ENCODE measurements at places on chromosomes 2 and 18.

DNA sequence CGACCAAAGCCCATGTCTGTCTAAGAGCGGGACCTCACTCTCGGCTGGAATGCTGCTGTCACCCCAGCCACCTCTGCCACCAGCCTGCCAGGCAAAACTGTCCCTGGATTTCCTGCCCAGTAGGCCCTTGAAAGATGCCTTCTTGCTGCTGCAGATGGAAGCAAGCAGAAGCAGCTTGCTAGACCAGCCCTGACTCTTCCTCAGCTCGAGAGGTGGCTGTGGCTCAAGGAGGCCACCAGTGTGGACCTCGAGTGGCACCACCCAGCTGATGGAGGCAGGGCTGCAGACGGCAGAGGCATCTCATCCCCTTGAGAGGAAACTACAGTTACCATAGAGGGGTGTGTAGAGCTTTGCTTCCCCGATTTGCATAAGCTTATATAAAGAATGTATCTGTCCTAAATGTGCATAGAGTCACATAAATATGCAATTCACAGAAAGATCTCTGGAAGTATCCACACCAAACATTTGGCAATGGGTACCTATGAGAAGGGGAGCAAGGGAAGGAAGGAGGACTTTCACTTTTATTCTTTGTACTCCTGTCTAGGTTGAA, 20.6 kb downstream of the ADCY3 start:
- no peak for DNase-seq

DNA sequence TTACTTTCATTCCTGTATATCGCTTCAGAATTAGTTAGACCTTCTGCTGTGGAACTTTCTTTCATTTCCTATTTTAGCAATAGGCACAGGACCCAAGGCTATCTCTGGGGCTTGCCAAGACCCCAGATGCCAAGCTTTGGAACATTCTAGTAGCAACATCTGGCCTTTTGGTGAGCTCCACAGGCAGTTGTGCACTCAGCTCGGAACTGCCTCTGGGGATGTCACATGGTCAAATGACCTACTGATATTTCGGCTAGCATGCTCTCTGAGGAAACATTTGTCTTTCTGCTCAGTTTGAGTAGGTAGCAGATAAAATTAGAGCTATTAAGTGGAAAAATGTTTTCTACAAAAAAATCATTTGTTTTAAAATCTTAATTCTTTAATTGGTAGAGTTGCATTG, 76.6 kb upstream of the ITGA4 start:
- DNase-seq, result no peak

DNA sequence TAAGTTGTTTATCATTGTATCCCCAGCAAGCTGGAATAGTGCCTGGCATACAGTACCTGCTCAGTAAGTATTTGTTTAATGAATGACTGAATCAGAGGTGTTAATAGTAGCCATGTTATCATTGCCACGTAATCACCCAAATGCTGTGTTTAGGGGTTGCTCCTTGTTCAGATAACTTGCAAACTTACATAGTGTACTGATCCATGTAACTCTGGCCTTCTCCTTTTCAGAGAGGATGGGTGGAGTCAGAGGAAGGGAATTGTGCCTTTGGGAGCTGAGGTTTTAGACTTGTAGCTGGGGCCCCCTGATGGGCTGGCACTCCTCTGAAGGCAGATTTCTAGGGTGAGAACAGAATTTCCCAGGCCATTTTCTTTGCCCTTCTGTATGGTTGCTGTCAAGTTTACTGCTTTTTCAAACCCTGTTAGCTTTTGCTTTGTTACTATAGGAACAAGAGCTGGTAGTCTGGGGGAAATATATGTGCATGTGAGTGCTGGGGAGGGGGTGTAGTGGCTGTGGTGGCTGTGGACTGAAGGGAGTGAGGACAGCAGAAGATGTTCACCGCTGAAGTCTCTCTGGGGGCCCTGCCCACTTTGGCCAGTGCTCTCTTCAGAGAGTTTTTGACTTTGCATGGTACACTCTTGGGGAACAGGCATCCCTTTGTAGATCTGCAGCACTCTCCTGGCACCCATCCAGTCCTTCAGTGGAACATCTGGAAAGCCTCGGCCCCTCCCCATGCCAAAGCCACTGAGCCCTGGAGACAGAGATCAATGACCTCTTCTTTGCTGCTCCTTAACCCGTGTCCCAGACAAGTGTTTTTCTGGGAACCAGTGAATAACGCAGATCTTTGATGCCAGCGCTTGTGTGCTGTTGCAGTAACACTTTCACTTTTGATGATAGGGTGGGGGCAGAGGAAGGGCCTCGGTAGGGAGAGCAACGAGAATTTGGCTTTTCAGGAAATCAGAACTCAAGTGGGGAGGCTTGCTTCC, 209.0 kb downstream of the PRKCE start:
- DNase-seq, result peak; percentile 82

DNA sequence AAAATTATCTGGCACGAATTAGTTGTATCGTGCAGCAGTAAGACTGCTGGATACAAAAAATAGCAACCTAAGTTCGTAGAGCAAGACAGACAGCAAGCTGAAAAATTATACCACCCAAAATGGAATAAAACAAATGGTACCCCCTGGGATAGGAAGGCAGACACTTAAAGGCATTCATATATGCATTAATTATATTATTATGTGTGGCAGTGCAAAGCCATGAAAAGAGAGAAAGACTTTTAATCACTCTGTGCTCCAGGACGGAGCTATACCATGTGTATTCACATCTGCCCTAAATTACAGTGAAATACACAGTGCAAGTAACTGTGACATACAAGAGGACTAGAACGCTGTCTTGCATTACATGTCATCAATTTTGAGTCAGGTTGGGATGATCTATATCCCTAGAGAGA, 235.9 kb downstream of the GULP1 start:
- DNase-seq, result no peak

GRCh38 chr2:232523402-232523681, 2.6 kb upstream of the CHRND start:
- no peak for DNase-seq

- DNase-seq, result peak; percentile 63
Measured at GRCh38 chr2:10864861-10865636, 46.7 kb upstream of the KCNF1 start.

GRCh38 chr2:96306370-96306769, 1.0 kb upstream of the SNRNP200 start:
- DNase-seq, result no peak

- DNase-seq, result no peak
Measured at GRCh38 chr2:177584030-177584692, 191.6 kb downstream of the AGPS start.

DNA sequence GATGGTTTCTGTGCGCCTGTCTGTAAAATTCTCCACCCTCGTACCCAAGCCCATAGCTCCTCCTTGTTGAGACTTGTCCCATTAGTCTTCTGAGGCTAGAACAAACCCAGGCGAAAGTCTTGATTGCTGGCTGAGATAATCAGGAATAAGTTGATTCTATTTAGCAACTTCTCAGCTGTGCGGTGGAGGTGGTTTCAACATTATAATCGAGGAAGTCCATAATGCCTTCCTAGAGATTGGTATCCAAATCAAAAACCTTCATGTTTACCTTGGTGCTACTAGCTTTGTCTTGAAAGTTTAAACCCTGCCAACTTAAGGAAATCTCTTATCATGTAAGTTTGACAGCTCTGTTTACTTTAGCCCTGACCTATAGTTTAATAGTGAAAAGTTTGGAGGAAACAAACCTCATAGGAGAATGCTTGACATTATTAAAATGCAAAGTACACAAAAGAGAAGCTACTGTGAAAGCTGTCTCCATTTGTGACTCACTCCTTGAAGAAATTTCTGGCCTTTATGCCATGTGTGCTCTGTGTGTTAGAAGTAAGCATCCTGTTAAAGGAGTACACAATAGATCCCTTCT, 36.6 kb upstream of the DSC1 start:
- DNase-seq, result peak; percentile 57

GRCh38 chr18:7822435-7823331, 255.6 kb downstream of the PTPRM start:
- DNase-seq, result peak; percentile 12

DNA sequence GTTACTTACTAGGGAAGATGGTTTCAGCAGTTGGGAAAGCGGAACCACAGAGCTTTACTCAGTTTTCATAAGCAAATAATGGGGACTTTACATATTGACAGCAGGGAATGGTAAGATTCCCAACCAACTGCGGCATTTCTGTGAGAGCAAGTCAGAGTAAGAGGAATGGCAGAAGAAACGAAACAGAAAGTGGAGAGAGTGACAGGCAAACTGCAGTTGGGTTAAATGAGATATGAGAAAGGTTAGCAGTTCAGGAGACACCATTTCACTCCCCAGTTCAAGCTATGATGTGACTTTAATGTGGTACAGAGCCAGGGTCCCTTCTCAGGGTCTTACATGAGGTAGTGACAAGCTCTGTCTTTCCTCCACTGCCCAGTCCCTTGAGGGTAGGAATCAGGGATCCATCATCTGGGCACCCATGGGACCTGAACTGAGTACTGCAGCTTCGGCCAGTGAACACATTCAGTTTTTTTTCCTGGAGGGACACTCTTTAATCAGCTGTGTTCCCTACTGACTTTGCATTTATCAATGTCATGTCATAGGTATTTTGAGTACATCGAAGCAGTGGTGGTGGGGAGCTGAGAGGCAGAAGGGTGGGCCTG, 33.0 kb upstream of the GREB1 start:
- no peak for DNase-seq

- DNase-seq, result peak; percentile 96
Measured at GRCh38 chr18:74597662-74598349, at the start of gene ZNF407. ZNF407 (plus strand) TSS chr18:74597870; CDS start chr18:74631020, 33,150 bp downstream.

DNA sequence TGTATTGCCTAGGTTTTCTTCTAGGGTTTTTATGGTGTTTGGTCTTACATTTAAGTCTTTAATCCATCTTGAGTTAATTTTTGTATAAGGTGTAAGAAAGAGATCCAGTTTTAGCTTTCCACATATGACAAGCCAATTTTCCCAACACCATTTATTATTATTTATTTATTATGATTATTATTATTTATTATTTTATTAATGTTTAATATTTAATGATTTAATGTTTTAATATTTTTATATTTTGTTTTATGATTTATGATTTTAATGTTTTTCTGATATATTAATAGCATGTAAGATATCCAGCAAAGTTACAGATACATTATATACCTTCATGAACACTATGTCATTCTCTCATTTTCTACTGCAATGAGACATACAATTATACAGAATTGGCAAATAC, 1082.0 kb downstream of the DSC3 start:
- DNase-seq, result no peak

GRCh38 chr2:53353135-53354114, 414.2 kb upstream of the CHAC2 start:
- no peak for DNase-seq

GRCh38 chr2:226059961-226060627, 660.6 kb downstream of the NYAP2 start:
- no peak for DNase-seq

- no peak for DNase-seq
Measured at GRCh38 chr2:86420913-86421312, 20.3 kb upstream of the KDM3A start.

- DNase-seq, result peak; percentile 79
Measured at GRCh38 chr2:112035786-112036185, 19.3 kb upstream of the TMEM87B start.

- DNase-seq, result no peak
Measured at GRCh38 chr18:1048032-1048431, 143.4 kb downstream of the ADCYAP1 start.

DNA sequence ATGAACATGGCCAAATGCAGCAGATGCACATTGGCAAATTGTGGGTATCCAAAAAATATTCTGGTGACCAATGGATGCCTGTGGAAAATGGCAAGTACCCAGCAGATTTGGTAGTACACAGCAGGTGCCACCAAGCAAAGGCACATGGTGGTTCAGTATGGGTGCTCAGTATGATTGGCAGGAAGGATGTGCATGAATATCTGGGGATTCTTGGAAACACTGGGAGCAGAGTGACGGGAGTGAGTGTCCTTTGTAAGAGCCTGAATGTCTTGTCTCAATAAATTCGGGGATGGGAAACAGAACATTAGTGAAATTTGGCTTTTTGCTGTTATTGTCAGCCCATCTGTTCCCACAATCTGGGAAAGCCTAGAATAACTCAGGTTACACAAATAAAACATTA, 36.8 kb upstream of the ACADL start:
- DNase-seq, result no peak

GRCh38 chr2:239856620-239857285, 168.4 kb downstream of the NDUFA10 start:
- no peak for DNase-seq

DNA sequence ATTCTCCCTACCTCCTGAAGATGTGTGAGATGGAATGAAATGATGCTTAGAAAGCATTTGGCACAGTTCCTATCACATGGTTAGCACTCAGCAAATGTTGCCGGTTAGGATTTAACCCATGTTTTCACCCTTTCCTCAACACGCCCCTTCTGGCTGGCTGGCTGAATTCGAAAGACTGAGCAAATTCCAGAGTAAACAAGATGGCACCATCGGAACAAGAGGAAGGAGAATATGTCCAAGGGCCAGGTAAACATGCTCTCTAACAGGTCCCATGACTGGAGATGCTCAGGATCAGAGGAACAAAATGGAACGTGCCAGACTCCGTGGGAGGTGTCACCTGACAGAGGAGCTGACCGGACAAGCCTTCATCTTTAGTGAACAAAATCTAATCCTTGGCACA, 145.6 kb downstream of the ANKRD44 start:
- DNase-seq, result no peak

DNA sequence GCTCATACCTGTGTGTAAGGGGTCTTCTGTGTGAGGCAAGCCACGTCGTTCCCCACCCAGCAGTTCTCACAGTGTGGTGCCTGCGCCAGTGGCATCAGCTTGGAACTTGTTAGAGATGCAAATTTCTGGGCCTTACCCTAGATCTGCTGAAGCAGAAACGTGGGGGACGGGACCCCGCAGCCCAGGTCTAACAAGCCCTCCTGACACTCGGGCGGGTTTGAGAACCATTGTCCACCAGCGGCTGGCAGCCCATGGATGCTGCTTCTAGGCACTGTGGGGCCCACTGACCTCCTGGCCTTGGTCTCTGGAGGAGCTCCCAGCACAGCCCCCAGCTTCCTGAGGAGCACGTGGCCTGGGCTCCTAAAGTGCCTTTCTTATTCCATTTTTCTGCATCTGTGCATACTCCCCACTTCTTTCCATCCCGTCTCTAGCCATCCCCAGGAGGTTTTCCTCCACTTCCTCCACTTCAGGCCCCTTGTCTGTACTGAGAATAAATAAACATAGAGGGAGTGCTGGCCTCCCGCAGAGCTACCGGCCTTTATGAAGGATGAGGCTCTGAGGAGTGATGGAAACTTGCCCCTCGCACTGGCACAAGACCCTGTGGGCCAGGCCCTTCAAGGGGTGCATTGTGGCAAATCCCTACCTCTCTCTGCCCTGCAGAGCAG, 94.3 kb downstream of the GALR1 start:
- DNase-seq, result no peak
